CD4-positive, alpha-beta T cell (primary cell): ENCODE measurements at places on chromosomes 16 and 17.
A peak's percentile ranks its signal among the peaks of the same experiment; 100 is the strongest.

GRCh38 chr16:66289986-66290385 lies 76.5 kb upstream of the CDH5 start:
- no peak for DNase-seq

DNA sequence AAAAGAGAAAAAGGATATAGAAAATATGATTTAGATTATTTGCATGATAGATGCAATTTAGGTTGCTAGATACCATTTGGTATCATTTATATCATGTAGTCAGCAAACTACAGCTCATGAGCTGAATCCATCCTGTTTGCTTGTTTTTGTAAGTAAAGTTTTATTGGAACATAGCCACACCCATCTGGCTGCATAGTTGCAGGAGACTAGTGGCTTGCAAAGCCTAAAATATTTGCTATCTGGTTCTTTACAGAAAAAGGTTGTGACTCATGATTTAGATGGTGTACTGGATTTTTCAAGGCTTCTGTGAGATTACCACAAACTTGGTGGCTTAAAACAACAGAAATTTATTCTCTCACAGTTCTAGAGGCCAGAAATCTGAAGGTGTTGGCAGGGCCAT lies 49.9 kb downstream of the MAP2K4 start:
- DNase-seq = no peak

GRCh38 chr17:18261146-18261515 lies 669 bp downstream of the MIEF2 start:
- no peak for DNase-seq

- no peak for DNase-seq
Measured at GRCh38 chr16:29961127-29961478, 776 bp upstream of the TMEM219 start.

GRCh38 chr16:85522842-85523601 lies 90.1 kb upstream of the GSE1 start:
- DNase-seq = no peak

GRCh38 chr17:4678448-4679026 lies 25.4 kb downstream of the PELP1 start:
- no peak for DNase-seq

GRCh38 chr16:59878479-59878878 lies 1144.4 kb upstream of the GOT2 start:
- no peak for DNase-seq

GRCh38 chr16:69112285-69113129 lies 7.1 kb downstream of the HAS3 start:
- peak; percentile 30 for DNase-seq

DNA sequence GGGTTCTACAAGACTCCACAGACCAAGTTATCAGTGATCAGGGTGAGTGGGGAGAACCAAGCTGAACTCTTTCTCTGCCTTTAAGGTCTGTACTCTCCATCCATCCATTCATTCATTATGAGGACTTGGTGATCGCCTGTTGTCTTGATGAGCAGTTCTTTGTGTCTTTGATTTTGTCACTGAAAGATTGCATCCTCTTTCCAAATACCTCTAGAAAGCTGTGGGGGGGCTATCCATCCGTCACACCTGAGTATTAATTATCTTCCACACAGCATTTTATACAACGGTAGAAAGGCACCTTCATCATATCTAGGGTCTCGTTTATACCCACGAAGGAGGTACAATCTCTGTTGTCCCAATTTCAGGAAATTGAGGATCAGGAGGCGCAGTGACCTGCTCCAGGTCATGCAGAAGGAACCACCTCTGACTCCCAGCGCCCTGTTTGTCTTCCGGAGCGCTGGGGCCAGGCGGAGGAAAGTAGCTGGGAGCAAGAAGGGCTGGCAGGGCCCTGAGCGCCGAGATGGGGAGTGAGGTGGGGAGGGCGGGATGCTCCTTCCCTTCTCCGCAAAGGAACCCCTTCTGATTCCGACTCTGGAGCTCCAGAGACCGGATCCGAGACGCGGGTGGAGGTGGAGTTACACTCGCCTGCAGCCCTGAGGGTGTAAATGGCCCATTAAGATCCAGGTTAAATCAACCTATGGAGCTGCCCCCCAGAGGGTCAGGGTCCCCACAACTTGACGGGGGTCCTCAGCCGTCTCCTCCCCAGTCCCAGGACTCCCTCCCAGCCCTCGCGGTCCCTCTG lies 605 bp upstream of the ABAT start:
- no peak for DNase-seq

DNA sequence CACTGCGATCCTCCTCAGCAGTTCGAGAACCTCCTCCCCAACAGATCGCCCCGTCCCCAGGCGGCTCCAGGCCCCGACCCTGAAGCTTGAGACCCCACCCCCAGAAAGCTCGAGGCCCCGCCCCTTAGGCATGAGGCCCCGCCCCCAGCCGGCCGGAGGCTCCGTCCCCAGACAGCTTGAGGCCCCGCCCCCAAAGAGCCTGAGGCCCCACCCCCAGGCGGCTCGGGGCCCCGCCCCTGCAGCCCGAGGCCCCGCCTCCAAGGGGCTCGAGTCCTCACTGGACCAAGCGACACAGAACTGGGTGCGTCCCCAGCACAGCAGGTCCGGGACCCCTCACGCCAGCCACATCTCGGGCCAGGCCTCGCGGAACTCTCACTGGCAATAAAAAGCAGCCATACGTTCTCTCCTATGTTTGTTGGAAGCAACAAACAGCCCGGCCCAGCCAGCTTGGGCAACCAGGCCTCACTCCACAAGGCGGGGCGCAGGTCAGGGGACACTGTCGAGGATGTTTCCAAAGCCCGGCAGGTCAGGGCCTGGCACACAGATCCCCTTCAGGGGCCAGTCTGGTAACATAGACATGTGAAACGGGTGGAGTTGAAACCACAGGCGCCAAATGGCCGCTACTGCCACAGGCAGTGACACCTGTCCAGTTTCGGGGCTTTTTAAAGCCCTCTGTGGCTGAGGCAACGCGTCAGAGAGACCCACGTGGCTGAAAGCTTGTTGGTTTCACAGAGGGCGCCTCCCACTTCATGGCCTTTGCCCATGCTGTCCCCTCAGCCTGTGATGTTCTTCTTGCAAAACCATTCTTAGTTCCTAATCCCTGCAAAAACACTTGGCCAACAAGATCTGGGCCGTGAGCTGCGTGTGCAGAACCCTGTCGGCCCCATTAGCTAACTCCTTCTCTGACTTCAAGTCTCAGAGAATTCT lies 224.2 kb downstream of the PARN start:
- peak; percentile 18 for DNase-seq

GRCh38 chr16:1245452-1246020 lies 5.0 kb downstream of the TPSAB1 start:
- DNase-seq = no peak

GRCh38 chr16:984121-984694 lies 2.6 kb downstream of the SOX8 start:
- DNase-seq = no peak

GRCh38 chr16:84547546-84548061 lies 43.1 kb upstream of the MEAK7 start:
- DNase-seq = no peak

DNA sequence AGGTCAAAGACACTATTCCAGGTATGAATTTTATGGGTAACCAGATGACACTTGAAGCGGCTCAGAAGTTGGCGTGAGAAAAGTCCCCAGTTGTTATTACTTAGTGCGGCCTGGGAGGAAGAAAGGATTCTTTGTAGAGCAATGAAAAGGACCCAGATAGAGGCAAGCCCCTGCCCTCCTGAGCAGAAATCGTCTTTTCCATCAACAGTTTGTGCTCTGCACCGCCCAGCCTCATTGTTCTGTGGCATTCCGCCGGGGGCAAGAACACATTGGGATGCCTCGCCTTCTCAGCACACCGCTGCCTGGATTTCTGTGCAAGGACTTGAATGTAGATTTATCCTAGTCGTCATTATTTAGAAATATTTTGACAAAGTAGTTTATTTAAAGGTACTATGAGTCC lies 32.7 kb upstream of the CRHR1 start:
- no peak for DNase-seq

GRCh38 chr17:43572368-43572980 lies 26.3 kb upstream of the ETV4 start:
- DNase-seq = no peak

- DNase-seq = peak; percentile 63
Measured at GRCh38 chr17:44865231-44865660, 17.6 kb downstream of the HIGD1B start.

GRCh38 chr17:69669441-69670178 lies 255.1 kb downstream of the MAP2K6 start:
- no peak for DNase-seq

GRCh38 chr17:43449470-43450248 lies 34.1 kb upstream of the DHX8 start:
- DNase-seq = no peak

DNA sequence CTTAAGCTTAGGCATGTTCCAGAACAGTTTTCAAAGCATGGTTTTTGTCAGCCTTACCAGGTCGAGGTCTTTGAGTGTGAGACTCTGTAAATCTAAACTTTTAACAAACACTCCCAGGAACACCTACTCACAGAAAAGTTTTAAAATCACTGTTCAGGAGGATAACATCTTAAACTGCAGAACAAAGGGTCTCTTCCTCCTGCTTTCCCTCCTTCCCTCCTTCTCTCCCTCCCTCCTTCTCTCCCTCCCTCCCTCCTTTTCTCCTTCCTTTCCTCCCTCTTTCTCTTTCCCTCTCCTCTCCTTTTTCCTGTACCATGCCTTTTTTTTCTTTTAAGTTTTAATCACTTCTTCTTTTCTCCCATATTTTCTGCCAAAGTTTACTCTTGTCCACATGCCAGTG lies 153.5 kb upstream of the MAF start:
- DNase-seq = no peak

DNA sequence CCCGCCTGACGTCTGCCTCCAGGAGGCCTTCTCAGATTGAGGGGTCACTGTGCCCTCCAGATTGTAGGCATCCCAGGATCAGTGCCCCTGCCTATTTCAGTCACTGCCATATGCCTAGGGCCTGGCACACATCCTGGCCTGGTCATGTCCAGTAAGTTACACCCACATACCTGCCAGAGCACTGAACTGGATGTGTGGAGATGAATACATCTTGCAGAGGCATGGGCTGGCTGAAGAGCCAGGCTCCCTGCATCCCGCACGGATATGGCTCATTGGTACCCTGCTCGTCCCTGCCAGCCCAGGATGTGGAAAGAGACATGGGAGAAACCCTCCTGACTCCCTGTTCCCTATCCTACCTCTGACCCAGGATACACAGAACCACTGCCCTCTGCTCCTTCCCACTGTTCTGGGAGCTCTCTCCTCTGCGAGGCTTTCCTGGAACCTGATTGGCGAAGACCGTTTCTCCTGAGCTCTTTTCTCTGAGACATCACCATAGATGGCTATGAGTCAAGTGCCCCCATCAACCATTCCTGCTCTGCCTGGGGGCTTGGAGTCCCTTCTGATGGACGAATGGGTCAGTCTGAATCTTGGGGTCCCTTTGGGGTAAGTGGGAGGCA lies 40.0 kb upstream of the TAC4 start:
- no peak for DNase-seq

DNA sequence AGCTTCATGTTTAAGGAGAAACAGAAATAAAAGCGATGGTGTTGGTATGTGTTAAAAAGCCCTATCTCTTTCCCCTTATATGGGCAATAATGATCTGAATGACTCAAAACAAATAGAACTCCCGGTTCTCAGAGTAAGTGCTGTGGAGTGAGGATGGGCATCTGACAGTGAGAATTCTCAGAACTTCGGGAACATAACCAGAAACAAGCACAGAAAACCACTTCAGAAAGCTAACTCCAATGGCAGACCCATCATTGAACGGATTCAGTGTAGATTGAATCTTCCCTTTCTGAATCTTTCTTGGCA lies 67.2 kb downstream of the CDH8 start:
- DNase-seq = no peak

- no peak for DNase-seq
Measured at GRCh38 chr17:44076716-44077594, 6.4 kb downstream of the G6PC3 start.

DNA sequence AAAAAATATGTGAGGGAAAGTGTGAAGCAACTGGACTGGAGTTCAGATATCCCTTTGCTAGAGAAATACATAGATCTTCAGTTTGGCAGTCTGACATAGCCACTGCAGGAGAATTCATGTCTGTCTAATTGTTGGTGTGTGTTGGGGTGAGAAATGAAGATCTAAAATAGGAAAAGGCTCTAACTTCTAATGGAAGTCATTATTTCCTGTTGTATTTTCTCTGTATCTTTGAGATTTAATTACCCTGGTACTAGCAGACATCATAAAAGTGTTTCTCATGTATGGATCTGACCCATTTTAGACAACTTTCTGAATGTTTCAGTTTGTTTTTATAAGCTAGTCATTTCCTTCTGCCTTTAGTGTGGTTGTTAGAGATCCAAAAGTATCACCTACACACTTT lies 128.3 kb downstream of the NLK start:
- DNase-seq = no peak

DNA sequence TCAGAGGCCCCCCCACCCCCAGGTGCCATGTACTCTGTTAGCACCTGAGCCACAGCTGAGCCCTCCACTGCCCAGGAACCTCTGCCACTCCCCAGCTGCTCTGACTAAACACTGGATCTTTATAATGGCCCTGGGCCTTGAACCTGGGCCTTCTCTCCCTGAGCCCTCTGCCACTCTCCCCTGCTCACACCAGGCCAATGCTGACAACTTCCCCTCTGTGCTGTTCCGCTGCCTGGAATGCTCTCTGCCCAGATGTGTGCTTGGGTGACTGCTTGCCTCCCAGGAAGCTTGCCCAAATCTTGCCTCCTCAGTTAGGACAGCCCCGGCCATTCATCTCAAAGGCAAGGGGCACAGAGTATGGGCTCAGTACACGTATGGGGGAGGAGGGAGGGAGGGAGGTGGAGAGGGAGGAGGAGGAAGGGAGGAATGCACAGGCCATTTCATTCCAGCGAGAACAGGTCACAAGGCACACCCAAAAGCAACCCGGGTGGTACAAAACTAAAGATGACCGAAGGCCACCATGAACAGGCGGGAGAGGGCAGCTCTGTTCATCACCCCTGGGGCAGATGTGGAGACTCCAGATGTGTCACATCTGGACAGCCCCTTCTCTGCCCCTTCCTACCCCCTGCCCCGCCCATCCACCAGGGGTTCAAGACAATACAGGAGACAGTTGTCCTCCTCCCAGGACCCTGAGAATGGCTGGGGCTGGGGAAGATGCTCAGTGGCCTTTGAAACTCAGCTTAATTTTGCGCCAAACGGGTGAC lies 15.3 kb upstream of the TNFRSF13B start:
- DNase-seq = no peak

DNA sequence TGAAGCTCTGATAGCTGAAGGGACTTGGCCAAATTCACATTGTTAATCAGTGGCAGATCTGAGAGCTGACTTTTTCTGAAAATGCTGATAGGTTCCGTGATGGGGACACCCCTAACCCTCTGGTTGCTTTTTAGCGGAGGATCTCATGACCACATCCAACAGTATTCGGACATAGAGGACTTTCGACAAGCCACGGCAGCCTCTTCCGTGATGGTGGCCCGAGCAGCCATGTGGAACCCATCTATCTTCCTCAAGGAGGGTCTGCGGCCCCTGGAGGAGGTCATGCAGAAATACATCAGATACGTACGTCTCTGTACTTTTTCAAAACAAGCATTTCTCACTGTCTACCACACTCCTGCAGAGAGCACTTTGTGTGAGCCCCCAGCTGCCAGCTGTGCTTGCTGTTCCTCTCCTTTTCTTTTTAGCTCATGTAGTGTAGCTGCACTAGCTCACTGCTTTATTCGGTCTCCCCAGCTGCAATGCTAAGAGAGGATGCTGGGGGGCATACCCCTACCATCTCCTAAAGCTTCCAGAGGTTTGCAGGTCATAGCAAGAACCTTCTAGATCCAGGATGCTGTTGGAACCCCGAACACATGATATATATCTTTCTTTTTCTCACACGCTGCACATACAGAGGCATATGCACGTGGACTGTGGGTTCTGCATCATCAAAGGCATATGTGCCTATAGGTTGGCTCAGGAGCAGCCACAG lies 14.2 kb upstream of the NFATC3 start:
- DNase-seq = no peak

- no peak for DNase-seq
Measured at GRCh38 chr16:4496305-4496704, 20.1 kb downstream of the HMOX2 start.

- no peak for DNase-seq
Measured at GRCh38 chr17:3497101-3497500, 21.3 kb downstream of the ASPA start.
